Left ventricle myocardium superior (tissue), 1 donor: ENCODE measurements at places on chromosomes 3 and 15.

DNA sequence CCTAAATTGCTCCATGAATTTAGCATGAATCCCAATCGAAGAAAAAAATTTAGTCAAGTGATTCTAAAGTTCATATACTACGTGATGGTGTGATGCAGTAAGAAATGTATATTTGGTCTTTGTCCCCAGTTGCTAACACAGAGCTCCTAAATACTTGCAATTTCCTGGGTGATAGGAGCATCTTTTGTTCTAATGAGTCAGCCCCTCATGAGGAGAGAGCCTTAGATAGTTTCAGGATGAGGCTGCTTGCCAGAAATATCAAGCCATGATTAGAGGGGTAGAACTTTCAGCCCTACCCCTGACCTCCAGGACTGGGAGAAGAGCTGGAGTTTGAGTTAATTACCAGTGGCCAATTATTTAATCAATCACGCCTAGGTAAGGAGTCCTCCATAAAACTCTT lies 170.2 kb downstream of the PDE8A start:
- no peak for DNase-seq

DNA sequence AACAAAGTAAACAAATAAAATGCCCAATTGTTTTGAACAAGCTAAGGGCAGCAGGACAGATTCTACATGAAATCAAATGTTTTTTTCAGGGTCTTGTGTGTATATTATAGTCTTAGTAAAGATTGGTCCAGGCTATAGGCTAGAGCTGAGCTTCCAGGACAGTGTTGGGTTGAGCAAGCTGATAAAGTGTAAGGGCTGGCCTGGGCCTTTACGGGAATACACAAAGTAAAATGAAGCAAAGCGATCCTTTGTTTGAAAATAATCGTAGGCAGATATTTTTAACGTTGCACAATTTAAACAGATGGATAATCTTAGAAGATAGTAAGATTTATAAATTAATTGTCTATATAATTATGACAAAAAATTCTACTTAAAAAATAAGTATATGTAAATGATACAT lies 1204.6 kb downstream of the OTOL1 start:
- no peak for DNase-seq

DNA sequence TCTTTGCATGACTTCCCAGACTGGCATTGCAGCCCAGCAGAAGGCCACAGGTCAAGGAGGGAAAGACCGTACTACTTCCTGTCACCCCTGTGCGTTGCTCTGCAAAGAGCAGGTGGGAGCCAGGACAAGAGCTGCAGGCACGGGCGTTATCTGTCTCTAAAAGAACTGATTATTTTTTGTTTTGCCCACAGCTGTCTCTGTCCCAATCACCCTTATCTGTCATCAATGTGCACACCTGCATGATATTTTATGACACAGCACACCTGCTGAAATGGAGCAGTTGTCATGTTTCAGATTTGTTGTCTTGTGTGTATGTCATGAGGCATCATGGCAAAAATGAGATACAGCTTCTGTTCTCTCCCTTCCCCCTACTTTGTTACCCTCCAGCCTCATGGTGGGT lies 58.8 kb downstream of the SLCO3A1 start:
- no peak for DNase-seq

DNA sequence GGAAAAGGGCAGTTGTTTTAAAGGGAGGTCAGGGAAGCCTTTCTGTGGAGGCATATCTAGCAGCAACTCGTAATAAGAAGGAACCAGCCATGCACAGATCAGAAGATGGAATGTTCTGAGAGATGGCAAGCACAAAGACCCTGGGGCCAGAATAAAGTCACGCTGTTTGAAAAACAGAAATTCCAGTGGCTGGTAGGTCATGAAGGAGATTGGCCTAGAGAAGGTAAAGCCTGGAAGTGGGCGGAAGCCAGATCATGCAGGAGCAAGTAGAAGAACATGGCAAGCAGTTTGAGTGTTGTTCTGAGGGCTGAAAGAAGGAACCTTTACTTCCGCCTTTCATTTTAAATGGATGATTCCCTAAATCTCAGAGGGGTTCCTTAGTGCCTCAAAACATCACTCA lies 208.1 kb upstream of the PPP2R3A start:
- DNase-seq = no peak

DNA sequence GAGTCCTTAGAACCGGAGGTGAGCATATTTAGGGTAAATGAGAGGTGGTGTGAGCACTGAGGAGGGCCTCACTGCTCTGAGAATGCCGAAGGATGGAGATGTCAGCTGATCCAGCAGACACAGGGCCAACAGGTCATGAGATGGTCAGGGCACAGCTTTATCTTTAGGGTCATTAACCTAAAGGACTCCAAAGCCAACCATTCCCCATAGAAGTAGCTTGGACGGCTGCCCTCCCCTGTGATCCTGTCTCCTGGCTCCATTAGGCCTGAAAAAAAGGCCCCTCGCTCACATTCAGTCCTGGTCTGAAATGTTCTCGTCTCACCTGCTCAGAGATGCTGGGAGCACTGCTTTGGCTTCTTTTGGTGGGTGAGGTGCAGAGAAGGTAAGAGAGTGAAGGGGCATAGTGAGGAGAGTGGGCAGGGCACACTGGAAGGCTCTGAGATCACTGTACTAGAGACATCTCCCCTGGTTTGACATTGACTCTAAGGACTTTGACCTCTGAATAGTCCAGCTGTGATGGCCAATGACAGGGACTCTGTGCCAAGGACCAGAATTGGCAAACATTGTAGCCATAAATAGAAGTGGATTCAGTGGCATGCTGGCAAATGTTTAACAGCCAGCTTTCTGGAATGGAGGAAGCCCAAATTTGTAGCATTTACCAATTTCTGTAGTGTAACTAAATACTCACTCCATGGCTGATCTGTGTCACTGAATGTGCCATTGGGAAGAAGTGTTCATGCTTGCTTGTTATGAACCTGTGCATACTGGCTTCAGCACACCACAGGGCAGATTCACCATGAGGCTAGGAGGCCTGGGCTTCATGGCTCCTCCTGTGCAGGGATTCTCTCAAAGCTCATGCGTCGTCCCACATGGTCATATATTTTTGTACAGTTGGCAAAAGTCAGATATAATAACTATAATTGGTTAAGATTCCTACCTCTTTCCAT lies 76.2 kb upstream of the MRPS22 start:
- DNase-seq = no peak

DNA sequence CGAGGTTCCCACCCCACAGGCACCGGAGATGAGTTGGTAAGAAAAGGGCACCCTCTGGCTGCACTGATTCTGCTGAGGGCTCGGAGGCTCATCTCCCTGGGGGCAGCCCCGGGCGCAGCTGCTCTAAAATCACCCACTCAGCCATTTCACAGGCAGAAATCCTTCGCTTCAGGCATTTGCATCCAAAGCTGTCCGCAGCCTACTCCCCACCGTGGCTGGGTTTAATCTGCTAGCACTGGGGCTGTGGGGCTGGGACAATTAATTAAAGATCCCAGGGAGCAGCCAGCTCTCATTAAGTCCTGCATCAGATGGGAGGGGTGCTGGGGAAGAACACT lies 104.3 kb upstream of the PRR20G start:
- DNase-seq = peak; percentile 9

DNA sequence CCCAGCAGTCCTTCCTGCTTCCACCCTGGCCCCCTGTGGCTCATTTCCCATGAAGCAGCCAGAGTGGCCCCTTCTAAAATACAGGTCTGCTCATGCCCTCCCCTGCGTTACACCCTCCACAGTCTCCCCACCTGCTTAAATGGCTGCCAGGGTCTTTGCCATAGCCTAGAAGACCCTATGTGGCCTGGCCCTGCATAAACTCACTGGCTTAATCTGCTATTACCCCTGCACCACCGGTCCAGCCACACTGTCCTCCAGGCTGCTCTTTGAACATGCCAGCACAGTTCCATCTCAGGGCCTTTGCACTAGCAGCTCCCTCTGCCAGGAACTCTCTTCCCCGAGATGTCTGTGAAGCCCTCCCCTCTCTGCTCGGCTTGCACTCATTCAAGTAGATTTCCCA lies 166.8 kb downstream of the NTRK3 start:
- no peak for DNase-seq

DNA sequence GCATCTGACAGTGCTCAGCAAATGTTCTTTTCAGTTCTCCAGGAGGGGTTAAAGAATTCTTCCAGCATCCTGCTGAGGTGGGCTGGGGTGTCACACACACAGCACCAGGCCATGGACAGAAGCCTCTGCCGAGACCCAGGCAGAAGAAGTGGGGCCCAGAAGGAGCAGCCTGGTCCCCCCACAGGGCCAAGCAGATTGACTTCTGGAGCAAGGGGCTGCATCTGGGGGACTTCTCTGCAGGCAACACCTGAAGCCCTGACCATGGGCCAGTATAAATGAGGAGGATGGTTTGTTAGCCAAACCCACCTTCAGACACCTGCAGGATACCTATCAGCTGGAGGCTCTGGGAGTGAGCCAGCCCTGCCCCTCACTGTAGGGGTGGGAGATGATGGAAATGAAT lies 16.2 kb upstream of the TMEM40 start:
- DNase-seq = no peak

- DNase-seq = no peak
Measured at GRCh38 chr15:66872405-66872804, 170.4 kb downstream of the SMAD6 start.

- DNase-seq = peak; percentile 64
Measured at GRCh38 chr3:64548200-64548889, 139.5 kb downstream of the ADAMTS9 start.

GRCh38 chr15:75460646-75461045 lies 9.2 kb upstream of the SIN3A start:
- DNase-seq = no peak
